Stimulated activated CD8-positive, alpha-beta memory T cell treated with anti-CD3 and anti-CD28 coated beads, Interleukin-7, amount 100 ng/mL, for 48 hours (primary cell): ENCODE measurements at places on chromosomes 2 and 18.

DNA sequence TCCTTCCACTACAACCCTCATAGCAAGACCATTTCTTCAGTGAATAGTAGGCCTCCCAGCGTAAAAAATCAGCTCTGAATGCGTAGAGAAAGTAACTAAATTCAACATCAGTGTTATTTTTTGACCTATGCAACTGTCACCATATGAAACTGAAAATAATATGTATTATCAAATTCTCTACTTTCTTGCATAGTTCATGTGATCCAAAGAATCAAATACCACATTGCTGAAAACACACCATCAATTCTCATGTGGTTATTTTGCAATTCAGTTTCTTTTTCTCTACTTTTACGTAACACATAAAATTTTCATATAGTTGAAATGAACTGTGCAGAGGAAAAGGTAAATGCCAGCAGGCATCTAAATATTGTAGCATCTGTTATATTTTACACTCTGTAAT, 208.5 kb upstream of the SPOPL start:
- DNase-seq = no peak

DNA sequence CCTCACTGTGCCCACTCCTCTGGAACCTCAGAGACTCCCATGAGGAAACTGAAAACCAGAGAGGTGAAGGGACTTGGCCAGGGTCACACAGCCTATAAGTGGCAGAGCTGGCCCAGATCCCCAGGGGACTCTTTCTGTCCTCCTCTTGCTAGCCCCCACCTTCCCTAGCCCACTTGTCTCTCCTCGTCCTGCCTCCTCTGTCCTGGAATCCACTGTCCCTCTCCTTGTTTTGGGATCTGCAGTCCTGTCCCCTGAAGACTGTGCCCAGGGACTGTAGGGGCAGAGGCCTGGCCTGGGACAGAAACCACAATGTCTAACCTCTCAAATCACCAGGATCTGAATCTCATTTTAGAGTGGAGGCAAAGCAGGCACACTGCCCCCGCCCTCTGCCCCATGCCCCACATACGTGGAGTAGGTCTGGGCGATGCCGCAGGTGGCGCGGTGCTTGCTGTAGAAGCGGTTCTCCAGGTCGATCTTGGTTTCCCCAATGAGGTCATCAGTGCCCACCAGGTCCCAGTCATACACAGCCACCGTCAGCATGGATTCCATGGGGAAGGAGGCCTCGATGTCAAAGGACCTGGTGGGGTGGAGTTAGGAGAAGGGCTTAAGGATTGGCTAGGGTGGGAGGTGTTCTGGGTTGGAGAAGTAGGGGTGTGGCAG, 12.5 kb downstream of the OTOF start:
- no peak for DNase-seq

GRCh38 chr2:135582383-135582782, 51.1 kb downstream of the R3HDM1 start:
- DNase-seq = no peak

- DNase-seq = no peak
Measured at GRCh38 chr2:125560855-125561254, 1095.1 kb upstream of the GYPC start.

- no peak for DNase-seq
Measured at GRCh38 chr2:55017428-55017827, 32.8 kb downstream of the RTN4 start.

DNA sequence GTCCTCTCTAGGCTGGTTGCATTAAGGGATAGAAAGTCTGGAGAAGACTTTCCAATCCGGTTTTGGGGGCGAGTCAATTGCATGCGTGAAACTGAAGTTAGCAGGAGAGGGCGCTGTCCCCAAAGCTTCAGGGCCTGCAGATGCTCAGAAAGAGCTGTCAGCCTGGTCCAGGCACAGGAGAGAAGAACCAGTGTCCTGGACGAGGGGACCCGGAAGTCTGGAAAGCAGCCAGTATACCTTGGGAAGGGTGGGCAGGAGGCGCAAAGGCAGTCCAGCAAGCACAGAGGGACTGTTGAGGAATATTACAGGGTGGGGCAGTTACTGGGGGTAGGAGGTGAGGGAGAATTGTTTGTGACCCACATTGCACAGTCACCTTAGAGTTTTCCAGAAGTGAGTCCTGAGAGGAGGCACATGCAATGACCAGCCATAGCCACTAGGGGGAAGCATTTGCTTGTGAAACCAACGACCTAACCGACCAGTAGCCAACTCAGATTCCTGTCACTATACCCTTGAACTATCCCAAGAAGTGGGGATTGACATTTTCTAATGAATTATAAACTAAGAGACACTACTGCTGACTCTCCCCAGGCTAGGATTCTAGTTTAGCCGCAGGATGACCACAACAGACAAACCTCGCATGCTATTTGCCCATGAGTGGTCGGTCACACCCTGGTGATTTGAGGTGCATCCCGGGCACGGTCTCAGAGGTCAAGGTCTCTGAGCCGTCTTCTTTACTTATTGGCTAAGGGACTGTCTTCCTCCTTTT, 172.8 kb downstream of the RDH14 start:
- no peak for DNase-seq

- no peak for DNase-seq
Measured at GRCh38 chr2:200905618-200906296, 16.6 kb downstream of the NIF3L1 start.

DNA sequence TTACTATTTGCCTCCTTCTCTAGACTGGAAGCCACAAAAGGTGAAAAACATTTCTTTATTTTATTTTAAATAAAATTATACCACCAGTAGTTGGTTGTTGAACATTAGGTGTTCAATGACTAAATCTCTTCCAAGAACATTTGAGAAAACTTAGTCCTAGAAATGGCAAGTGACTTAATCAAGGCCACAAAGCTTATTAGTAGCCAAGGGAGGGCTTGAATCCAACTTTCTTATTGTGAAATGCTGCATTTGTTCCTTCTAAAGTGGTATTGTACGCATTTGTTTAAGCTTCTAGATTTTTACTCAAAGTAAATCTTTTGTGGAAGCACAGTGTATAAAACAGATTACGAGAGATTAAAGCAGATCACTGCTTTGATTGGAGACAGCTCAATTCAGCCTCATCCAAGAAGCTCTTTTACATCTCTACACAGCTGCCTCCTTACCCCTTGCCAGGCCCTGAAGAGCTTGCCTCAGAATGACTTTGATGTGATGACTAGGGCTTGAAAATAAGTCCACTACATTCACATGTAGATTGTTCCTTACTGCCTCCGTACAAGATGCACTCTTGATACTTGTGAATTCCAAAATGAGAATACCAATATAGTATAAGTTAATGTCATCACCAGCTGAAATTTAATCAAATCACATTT, 244.8 kb downstream of the XIRP2 start:
- DNase-seq = no peak

GRCh38 chr2:235218486-235218907, 266.7 kb downstream of the SH3BP4 start:
- no peak for DNase-seq

GRCh38 chr2:108492364-108492763, 41.9 kb upstream of the LIMS1 start:
- no peak for DNase-seq

- no peak for DNase-seq
Measured at GRCh38 chr18:79484661-79485621, 89.2 kb downstream of the NFATC1 start.
